ENCODE measurements at places on chromosomes 3 and 15.

- DNase-seq = no peak
Observed at GRCh38 chr3:114850898-114851297, 296.2 kb downstream of the ZBTB20 start.

DNA sequence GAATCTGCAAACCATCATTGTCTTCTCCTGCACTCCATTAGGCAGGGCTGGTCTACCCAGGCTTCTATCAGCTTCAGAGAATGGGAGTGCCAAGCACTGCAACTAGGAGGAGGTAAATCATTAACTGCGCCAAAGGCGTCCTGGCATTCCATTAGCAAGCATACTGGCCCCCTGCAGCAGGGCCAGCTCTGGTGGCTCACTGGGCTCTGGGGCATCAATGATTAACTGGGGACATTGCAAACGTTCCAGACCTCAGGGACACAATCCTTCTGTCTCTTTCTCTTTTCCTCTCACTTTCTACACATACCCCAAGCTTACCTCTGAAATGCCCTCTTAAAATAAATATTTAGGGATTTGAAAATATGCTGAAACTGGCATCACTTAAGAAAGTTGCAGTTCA, 129.0 kb downstream of the MYLK start:
- DNase-seq = no peak

DNA sequence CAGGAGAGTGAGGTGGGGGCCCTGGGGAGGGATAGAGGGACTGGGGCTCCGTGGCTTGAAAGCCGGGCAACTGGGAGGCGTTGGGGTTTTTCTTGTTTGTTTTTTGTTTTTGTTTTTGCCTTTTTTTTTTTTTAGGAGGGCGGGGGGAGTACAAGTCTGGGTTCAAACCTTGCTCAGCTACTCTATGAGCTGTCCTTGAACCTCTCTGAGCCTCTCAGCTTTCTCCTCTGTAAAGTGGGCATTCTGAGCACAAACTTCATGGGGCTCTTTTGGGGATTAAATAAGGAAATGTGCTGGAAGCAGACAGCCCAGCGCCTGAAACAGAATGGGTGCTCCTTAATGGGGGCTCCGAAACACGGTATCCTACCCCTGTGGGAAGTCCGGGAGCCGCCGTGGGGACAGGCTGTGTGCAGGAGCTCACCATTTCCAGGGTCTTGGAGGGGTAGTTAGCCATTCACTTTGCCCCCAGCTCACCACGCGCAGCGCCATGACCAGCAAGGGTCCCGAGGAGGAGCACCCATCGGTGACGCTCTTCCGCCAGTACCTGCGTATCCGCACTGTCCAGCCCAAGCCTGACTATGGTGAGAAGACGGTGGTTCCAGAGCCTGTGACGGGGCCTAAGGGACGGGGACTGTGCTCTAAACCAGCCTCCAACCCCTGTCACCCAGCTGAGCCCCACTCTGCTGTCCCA, 388 bp downstream of the ACY1 start:
- DNase-seq = no peak

DNA sequence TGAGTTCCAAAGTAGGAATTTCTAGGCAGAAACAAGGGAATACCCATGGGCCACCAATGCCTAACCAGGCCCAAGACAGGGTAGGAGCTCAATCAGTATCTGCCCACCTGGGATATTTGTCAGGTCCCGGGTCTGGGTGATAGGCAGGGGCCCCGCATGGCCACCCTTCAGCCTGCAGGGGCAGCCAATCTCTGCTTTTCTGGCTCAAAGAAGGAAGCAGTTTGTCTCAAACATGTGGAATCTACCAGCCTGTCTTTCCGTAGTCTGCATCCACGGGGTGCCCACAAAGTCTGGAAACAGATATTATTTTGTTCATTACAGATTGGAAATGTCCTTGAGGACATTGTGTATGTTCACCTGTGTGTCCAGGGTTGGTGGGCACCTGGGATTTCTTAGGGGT, 56.2 kb downstream of the CEMIP start:
- DNase-seq = no peak

DNA sequence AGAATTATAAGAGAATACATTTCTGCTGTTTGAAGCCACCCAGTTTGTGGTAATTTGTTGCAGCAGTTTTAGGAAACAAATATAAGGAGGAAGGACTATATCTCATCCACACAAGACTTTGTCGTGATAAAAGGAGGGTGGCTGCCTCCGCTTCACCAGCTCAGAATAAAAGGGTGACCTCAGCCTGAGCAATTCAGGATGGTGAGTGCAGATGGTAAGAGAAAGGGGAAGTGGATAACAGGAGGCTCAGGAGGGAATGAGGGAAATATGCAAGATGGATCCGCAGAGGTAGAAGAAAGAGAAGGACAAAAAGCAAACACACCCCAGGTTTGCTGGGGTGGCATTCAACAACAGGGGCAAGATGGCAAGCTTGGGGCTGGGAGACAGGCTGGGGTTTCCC, 108.1 kb upstream of the TNFAIP8L3 start:
- no peak for DNase-seq

DNA sequence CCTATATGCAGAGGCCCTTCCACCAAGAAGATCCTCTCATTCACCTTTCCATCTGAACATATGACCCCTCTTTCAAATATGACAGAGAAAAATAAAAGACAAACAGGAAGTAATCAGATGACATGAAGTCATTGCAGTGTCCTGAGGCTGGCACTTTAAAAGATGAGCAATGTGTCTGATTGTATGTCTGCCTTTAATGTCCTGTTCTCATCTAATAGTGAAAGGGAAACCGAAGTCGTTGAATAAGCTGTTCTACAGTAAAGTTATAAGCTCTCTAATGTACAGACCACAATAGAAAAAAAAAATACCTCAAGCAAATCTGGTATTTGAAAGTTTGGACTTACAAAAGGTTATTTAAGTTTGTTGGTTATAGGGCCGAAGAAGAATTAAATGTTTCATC, 243.0 kb downstream of the CLSTN2 start:
- no peak for DNase-seq

GRCh38 chr3:31748281-31748932, 215.7 kb downstream of the STT3B start:
- no peak for DNase-seq

DNA sequence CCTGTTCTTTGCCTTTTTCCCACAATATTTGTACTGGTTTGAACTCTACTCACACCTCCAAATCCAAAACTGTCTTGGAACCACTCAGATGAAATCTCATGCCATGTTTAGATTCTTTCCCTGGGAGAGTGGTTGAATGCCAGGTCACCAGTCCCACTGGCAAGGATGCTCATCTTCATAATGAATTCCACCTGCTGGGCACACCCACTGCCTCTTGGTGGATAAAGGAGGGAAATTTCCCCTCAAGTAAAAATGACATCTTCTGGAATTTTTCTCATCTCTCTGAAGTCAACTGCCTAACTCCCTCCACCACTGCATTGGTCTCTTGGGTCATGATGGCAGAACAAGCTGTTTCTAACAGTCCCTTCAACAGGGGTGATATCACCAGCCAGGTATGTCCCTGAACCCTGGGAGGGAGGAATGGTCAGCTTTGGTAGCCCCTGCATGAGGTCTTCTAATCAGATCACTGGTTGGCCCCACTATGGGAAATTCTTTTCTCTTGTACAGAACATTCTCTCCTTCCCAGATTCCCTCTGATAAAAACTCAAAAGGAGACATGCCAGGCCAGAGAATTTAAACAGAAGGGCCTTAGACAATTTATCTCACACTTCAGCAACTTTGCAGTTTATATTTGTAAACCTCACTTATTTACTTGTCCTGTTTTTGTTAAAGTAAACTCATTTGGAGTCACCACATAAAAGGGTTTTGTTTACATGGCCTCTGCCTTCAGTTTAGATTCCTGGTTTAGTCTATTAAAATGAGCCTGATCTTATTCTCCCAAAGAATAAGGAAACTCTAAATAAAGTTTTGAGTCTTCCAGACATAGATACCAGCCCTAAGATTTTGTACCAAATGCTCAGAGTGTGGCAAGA, 143.4 kb downstream of the WNT5A start:
- no peak for DNase-seq

DNA sequence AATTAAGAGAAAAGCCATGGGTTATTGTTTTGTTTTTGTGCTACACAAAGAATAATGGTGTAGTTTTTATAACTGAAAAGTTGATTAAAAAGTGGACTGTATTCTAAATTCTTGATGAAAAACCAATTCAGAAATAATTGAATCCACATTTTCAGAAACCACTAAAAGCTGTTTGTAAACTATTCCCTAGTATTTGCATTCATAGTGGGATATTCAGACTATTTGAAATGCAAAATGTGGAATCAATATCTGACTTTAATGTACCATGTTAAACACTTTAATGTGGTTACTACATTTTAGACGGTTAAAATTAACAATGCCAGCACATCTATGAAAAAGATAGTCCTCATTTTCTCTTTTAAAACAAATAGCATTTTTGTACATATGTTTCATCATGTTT, 104.6 kb downstream of the ZIC4 start:
- no peak for DNase-seq

GRCh38 chr3:95923496-95924210, 890.7 kb upstream of the EPHA6 start:
- DNase-seq = no peak

DNA sequence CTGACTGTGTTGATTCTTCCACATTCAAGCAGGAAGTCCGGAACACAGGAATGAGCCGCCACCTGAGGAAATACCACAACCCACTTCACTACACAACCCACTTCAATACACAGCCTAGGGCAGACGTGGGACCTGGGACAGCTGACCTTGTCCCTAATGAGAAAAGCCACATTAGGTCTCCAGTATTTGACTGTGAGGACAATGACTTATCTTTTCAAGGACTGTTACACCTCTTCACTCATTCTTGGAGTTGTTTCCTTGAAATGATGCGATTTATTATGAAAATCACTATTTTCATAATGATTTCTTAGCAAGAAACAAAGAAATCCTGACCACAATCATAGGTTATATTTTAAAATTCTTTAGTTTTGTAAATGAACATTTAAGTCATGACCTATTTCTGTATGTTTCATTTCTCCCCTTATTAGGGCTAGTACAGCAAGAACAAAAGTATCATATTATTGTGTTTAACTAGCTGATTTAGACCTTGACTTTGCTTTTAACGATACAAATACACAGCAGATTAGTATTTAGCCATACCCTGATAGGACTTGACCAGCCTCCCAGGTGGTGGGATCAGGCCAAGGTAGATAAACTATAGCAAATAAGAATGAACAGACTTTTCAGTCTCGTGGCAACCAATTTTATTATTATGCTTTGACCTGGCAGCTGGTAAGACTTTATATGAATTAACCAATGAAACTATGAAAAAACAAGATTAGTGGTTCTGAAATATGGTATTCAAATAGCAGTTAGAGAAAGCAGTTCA, 6.0 kb downstream of the RAB27A start:
- DNase-seq = no peak

DNA sequence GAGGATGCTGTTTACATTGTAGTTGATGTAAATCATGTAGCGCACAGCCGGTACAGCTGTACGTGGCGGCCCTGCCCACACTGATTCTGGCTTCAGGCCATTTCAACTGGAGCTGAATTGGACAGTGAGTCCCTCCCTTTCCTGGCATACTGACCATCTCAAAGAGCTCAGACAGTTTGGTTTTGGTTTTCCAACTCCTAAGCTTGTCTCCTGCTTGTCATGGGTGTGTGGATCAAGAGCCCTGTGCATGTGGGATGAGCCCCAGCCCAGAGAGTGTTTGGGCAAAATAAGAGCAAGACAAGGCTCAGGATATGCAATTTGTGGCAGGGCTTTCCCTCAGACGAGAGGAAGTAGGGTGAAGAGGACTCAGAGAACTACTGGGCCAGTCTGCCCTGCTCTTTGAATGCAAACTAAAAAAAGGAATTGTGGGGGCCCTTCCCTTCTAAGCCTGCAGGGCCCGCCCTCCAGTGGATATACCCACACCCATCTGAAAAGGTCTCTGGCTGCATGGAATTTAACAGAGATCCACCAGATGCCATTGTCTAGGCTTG, 13.3 kb downstream of the ITGA11 start:
- DNase-seq = no peak

DNA sequence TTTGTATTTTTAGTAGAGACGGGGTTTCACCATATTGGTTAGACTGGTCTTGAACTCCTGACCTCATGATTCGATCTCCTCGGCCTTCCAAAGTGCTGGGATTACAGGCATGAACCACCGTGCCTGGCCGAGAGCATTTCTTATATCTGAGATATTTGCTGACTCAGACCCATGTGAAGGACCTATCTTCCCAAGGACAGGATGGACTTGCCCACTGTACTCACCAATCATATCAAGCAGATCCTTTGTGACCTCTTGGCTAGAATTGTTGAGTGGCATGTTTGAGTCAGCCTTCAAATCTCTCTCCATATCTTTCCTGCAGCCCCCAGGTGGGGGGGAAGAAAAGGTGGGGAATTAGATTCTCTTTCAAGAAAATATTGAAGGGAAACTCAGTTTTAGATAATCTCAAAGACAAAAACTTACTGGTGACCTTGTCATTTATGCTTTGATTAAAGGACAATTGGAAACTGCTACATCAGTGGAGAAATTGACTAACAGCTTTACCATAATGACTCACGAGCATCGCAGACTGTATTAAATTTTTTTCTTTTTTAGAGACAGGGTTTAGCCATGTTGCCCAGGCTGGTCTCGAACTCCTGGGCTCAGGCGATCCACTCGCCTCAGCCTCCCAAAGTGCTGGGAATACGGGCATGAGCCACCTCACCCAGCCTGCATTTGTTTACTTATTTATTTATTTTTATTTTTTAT, 3.1 kb downstream of the C3orf62 start:
- DNase-seq = no peak

- no peak for DNase-seq
Observed at GRCh38 chr3:105984837-105985236, 116.0 kb upstream of the CBLB start.

GRCh38 chr3:113898892-113899291, 48.9 kb upstream of the ZDHHC23 start:
- no peak for DNase-seq

DNA sequence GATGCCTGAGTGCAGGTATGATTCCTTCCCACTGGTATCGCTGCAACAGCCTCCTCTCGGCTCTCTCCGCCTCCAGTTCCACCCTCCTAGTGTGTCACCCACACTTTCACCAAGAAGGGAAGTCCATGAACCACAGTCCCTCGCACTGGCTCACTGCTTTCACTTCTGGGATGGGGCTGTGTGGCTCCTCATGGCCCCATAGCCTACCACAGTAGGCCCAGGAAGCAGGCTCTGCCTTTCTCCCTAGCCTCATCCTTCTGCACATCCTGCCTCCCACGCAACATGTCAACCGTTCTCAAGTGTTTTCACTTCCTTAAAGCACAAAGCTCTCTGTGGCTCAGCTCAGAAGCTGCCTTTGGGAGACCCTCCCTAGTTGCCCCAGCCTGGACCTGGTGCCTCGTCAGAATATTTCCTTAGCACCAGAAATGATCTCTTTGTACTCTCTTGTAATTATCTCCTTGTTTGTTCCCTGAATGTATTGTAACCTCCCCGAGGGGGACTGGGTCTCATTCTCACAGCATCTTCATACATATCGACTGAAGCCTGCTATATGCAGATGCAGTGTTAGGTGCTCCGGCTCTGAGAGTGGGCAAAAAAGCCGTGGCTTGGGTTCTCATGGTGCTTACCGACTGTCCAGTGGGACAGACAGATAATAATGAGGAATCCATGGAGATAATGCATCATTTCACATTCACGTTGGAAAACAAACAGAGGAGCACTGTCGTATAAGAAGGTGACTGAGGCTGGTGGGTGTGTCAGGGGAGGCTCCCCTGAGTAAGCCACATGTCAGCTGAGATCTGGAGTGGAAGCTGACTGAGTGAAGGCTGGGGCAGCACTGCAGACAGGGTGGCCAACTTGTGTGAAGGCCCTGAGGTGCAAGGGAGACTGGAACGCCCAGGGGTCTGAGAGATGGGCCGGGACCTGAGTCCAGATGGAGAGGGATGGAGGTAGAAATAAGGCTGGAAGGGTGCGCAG, 107.1 kb downstream of the DGKG start:
- no peak for DNase-seq

GRCh38 chr15:25501828-25502446, 63.1 kb upstream of the UBE3A start:
- no peak for DNase-seq

Data from stimulated activated CD8-positive, alpha-beta memory T cell treated with anti-CD3 and anti-CD28 coated beads, Interleukin-4, amount 100 ng/mL, for 1 hour (primary cell).